ENCODE measurements at places on chromosomes 2 and 18.
A peak's percentile ranks its signal among the peaks of the same experiment; 100 is the strongest.

DNA sequence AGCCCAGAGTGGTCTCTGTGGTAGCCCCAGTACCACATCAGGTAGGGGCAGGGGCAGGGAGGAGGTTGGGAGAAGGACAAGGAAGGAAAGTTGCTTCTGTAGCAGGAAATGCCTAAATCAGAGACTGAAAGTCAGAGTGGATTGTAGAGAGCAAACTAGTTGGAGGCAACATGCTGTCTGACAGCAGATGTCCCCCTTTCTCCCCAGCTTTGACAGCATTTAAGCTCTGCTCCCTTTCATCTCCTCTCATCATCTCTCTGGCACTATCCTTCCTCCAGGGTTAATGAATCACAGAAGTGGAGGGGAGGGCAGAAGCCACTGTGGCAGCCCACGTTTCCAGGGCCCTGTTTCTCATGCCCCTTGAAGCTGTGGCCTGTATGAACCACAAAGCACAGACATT lies 50.4 kb downstream of the BOD1L2 start:
- no peak for DNase-seq

DNA sequence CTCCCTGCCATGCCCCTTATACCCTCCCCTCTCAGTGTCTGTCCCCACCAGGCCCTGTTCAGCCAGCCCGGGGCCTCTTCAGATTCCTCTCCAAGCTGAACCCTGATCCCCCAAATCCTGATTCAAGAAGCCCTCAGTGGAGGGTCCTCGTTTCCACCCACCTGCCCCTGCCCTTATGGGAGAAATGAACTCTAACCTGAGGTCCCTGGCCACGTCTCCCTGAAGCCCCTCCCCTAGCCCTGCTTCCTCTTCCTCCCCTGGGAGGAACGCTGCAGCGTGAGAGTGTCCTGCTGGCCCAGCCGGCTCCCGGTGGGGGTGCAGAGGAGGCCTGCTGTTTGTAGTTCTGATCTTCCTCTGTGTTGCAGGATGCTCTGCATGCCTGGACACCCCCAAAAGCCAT lies 56.7 kb upstream of the GLI2 start:
- DNase-seq: no peak

- no peak for DNase-seq
These were observed 43.0 kb upstream of the RAB6C start for GRCh38 chr2:129936334-129936934.

DNA sequence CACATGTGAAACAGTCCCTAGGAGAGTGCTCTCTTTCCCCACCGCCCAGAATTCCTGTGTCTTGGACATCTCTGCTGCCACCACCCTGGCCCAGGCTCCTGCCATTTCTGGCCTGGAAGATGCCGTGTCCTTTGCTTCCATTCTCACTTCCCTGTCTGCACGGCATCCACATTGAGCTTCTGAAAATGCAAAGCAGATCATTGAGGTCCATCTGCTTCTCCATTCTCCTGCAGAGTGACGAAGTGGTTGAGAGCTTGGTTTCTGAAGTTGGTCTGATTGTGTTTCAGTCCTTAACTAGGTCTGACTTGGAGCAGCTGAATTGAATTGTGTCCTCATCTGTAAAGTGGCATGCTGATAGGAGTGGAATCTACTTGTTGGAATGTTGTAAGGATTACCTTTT lies 98.7 kb upstream of the MGAT5 start:
- DNase-seq: peak; percentile 78

DNA sequence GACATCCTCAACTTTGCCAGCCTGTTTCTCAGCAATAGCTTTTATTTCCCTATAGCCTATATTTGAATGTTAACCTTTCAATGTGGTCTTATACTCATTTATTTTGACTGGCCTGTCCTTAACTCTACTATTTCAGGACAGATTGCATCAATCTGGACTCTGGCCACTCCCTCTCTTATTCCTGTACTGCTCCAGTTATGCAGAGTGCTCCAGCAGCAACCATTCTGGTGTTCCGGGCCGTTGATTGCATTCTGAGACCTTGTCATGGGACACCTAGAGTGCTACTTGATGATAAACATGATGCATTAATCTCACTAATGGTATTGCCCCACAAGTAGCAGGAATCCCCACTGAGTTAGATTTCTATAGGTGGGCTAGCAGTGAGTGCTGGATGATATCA lies 363.4 kb downstream of the LRRTM1 start:
- no peak for DNase-seq

GRCh38 chr18:9362869-9363268 lies 28.3 kb downstream of the TWSG1 start:
- no peak for DNase-seq

DNA sequence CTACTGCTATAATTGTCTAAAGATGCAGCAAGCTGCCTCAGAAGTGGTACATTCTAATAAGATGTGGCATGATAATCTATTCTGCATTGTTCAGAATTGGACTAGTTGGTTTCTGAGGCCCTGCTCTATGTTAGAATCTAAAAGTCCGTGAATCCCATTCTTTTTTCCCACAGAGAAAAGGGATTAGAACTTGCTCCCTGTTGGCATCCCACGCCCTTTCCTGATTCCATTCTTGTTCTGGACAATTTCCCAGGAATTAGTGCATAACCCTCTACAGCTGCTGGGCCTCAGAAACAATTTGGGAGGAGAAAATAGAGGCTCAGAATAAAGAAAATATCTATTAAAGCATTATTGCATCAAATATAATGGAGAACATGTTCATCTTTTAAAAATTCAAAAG lies 282.7 kb downstream of the NRXN1 start:
- DNase-seq: no peak

DNA sequence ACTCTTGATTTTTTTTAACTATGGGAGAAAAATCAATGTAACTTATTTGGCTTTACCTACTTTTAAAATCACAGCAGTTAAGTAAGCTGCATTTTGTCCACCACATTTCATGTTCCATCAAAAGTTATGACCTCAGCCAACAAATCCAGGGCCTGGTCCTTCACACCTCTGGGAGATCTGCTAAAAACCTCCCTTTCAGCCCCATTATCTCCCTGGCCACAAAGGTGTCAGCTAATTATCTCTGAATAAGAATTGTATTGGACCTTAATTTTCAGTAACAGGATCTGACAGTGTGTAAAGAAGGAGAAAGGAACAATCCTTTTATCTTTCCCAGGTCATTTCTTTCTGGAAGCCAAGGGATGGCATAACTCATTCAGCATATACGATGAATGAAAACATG lies 359.3 kb downstream of the TMEM182 start:
- no peak for DNase-seq

DNA sequence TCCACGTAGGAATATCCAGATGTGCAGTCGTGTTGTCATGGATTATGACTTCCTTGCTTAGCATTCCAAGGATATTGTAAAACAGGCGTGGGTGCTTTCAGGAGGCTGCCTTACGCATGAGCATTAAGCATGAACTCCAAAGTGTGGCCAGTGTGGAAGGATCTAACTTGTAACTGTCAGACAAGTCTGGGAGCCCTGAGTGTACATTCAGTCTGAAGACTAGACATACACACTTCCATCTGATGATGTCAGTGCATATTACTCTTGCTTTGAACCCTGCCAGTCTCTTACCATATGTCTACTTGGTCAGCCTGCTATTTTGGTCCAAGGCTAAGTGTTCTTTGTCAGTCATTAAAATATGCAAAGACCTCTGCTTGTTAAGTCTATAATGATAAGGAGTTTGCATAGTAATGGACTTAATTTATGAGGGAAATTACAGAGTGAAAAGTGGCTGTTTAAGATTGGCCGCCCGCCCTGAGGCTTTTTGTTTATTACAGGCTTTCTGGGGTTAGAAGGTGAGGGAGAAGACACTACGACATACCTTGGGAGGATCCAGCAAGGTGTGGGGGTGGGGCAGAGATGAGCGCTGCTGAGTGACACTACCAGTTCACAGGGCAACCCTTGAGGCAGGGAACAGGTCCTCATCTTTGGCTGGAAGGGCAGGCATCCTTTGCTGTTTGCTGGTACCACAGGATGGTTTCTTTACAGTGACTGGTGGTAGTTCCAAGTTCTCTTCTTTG lies 48.3 kb downstream of the CABLES1 start:
- DNase-seq: no peak

DNA sequence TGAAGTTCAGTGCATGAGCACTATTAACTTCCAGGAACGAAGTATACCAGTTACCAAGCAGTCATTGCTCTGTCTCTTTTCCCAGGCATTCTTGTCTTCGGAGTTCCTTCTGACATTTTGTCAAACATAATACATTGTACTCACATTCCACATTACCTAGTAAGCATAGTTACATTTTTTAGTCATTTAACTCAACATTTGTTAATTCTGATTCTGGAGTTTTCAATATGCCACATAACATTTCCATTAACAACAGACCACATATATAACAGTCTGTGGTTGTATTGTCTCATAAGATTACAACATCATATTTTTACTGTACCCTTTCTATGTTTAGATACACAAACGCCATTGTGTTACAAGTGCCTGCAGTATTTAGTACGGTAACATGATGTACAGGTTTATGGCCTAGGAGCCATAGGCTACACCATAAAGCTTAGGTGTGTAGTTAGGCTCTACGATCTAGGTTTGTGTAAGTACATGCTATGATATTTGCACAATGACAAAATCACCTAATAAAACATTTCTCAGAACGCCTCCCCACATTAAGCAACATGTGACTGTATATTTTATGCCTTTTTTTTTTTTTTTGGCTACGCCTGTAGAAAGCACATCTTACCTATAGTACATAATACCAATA lies 187.1 kb downstream of the DYM start:
- no peak for DNase-seq

- no peak for DNase-seq
These were observed 2.1 kb downstream of the C2orf49 start for GRCh38 chr2:105339414-105339813.

GRCh38 chr2:45191976-45192375 lies 182.7 kb upstream of the SIX2 start:
- no peak for DNase-seq

DNA sequence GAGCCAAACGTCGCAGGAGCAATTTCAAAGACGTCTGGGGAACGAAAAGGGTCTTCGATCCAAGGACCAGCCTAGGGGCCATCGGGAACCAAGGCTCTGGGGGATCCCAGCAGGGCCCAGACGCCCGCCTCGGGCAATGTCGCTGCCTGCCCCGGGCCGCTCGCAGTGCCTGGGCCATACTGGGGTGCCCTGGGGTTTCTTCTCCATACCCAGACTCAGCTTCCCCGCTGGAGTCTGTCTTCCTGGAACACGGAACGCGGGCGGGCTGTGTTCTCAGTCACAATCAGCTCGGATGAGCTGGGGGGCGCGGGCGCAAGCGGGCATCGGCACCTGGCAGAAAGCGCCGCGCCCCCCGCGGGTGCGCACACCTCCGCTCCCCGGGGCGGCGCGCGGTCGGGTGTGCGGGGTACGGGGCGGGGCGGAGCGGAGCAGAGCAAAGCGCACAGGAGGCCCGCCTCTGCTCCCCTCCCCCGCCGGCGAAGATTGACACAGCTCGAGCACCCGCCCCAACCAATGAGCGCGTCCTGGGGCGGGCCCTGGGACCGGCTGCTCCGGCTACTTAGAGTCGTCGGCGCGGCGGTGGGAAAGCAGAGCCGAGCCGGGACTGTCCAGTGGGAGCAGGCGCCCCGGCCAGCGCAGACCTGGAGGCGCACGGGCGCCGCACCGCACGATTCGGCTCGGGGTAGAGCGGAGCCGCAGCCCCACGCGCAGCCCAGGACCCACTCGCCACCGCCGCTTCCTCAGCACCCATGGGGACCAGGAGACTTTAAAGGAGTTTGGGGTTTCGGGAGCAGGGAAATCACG lies at the start of gene LRATD1:
Gene LRATD1, plus strand, starts transcription at position 585 of the 804 bp plus-strand sequence. CDS start 1,263 bp downstream, outside the sequence.
- no peak for DNase-seq

GRCh38 chr2:25337276-25337675 lies 4.4 kb downstream of the DNMT3A start:
- no peak for DNase-seq

DNA sequence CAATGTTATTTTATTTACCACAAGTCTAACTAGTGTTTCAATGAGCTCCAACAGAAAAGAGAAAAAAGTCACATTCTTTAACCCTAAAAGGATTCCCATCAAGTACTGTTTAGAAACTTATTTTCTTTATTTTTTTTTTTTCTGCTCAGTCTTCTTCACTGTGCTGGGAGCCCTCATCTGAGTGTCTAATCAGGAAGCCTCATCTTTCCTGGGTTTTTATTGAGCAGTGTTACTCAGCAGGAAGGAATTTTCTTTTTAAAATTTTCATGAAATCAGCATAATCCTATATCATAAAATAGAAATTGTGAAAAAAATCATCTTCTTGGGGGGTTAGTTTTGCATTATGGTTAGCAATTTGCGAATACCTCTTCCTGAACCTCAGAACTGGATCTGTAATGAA lies 453.8 kb downstream of the CDH2 start:
- DNase-seq: no peak

DNA sequence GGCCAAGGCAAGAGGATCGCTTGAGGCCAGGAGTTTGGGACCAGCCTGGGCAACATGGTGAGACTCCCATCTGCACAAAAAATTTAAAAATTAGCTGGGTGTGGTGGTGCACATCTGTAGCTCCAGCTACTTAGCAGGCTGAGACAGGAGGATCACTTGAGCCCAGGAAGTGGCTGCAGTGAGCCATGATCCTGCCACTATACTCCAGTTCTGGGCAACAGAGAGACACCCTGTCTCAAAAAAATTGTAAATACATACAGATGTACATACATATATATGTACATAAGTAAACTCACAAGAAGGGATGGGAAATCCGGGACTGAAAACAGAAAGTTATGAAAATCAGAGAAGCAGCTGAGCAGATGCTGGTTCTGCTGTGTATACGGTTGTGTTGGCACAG lies 29.6 kb upstream of the TAF4B start:
- DNase-seq: no peak

DNA sequence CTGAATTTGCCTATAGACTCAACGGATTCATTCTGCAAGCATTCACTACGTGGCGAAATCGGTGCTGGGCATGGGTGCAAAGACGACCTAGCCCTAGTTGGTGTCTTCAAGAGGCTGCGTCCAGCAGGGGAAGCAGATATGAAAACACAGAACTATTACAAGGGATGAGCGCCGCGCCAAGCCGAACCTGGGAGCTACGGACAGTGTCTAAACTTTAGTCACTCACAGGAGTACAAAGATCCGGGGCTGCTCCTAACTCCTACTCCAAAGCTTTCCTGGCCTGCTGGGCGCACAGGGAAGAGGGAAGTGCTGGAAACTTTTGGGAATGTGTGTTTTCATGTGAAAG lies 732 bp upstream of the ANXA4 start:
- peak; percentile 43 for DNase-seq

DNA sequence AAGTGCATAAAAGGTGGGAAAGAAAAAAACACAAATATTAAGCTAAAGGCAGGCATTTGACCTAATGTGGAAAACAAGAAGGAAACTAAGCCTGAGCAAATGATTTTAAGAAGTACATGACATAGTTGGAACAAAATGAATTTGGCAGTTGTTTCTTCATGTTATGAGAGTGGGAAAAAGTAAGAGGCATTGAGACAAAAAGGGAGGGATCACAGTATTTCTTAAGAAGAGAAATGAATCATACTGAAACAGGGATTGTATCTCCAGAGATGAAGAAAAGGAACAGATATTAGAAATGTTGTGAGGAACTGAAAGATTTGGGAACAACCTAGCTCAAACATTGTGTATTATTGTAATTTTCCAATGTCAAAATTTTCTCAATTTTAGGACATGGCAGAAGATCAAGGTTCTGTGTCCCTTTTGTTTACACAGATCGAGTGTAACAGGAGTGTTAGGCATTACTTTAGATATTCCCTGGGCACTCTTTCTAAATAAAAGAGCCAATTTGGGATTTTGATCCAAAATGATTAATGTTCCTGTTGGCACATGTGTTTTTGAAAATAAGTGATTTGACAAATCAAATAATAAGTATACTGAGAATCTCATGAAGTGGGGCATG lies 98.6 kb downstream of the CALCRL start:
- DNase-seq: peak; percentile 87

- no peak for DNase-seq
These were observed 73.6 kb downstream of the CYBRD1 start for GRCh38 chr2:171595896-171596295.

GRCh38 chr2:209368406-209368805 lies 55.4 kb upstream of the MAP2 start:
- DNase-seq: no peak

Data from MV-4-11 (cell line).